ENCODE measurements at places on chromosomes 7 and 10.

DNA sequence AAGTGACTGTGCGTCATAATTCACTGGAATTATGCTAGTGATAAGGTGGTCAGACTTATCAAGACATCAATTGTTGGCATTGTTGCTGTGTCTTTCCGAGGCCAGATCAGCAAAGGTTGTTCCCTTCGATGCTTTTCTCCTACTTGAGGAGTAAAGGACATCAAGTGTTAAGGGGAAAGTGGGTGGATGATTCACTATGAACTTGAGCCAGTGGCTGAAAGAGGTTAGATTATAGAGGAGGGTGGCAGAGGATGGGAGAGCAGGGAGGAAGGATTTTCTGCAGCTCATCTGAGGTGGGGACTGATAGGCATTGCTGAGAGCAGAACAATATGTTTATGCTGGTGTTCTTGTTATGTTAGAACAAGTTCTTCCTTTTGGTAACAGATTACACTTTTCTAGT lies 131.4 kb upstream of the AGR3 start:
- no peak for DNase-seq

DNA sequence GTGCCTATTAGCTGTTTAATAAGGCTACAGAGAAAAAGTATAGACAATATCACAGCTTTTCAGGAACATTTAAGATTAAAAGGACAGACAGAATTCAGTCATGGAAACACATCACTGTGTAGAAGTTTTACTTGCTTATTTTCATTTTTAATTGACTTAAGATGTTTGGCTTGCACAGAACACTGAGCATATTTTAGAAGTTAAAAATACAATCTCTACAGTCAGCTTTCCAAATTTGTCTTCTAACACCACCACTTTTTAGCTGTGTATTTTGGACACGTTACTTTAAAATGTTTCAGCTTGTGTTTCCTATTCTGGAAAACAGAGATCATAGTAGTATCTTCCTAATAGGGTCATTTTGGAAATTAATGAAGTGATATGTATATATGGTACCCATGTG lies 11.8 kb downstream of the CFAP69 start:
- DNase-seq = no peak

DNA sequence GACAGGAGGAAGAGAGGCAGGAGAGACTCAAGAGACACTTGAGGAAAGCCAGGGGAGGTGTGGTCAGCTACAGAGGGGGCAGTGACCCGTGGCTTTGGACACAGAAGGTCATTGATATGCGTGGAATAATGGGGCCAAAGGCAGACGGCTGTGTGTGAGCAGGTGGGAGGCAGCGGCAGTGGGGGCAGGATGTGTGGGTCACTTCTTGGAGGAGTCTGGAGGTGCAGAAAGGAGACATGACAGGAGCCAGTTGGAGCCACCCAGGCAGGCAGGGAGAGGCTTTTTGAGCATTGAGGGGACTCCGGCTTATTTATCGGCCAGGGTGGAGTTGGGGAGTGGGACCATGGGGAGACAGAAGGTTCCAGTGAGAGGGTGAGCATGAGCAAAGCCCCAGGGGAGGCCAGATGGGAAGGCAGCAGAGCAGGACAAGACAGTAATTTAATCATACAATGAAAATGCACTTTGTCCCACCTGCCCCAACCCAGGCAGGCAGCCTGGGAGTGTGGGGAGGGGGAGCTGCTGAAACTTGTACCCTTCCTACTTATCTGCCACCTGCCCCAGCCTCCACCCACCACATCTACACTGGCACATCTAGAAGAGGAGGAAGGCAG lies 5.0 kb downstream of the LDB3 start:
- no peak for DNase-seq

GRCh38 chr10:124561206-124561605 lies 99.6 kb downstream of the LHPP start:
- DNase-seq = no peak

DNA sequence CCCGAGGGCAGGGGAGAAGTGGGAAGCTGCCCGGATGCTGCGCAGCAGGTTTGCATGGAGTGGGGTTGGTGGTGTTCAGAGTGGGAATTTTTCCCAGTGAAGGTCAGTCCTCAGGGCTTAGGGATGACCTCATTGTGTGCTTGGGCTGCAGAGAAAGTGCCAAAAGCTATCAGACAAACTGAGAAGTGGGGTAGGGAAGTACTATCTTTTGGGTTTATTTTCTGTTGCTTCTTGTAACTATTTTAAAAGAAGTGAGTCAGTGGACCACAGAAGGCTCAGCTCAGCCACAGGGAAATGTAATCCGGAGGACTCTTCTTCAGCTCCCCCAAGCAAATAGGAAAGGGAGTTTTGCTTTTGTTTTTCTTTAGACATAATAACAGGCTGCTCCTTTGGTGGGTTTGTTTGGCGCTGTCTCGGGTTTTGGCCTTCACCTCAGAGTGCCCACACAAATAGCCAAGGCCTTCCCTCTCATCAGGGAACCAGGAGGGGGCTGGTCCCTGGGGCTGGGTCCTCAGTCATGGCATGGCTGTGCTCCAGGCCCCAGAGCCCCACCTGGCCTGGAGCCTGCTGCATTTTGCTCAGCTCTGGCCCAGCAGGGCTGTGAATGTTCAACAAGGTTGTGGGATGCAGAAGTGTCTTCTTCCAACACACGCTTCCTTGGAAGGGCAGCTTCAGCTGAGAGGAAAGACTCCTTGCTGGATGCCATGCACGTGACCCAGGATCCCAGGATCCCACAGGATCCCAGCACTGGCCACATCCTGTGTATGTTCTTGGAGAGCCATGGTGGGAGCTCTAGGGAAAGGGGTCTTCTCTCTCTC lies 5.4 kb upstream of the FAM170B start:
- DNase-seq = no peak

DNA sequence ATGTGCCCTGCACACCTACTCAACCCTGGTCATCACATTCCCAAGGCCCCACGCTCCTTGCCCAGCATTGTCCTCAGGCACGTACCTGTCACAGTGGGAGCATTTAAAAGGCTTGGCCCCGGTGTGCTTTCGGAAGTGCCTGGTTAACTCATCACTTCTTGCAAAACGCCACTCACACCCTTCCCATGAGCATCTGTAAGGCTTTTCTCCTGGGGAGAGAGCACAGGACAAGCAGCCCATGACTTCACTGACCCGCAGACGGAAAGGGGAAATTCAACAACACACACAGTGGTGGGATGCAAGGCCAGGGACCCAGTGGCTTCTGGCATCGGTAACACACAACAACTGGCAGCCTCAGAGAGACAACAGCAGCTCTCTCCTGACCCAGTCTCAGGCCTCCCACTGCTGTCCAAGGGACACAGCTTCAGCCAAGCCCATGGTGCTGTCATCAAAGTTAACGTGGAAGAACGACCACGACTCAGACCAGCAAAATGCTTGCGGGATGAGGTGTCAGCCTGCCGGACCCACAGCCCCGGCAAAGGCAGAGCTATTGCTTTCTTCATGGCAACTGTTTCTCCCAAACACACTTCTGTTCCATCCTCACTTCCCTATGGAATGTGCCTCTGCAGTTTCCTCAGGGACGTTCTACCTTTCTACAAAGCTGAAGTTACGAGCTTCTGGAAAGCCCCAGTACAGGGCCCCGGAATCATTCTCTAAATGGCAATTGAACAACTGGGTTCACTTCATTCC lies 4.8 kb downstream of the KLF6 start:
- DNase-seq = no peak

- no peak for DNase-seq
These were observed 246.9 kb downstream of the AHR start for GRCh38 chr7:17545348-17545747.

- DNase-seq = no peak
These were observed 96.6 kb downstream of the UNCX start for GRCh38 chr7:1329261-1329660.

- no peak for DNase-seq
These were observed 27.5 kb upstream of the NPVF start for GRCh38 chr7:25255611-25256332.

DNA sequence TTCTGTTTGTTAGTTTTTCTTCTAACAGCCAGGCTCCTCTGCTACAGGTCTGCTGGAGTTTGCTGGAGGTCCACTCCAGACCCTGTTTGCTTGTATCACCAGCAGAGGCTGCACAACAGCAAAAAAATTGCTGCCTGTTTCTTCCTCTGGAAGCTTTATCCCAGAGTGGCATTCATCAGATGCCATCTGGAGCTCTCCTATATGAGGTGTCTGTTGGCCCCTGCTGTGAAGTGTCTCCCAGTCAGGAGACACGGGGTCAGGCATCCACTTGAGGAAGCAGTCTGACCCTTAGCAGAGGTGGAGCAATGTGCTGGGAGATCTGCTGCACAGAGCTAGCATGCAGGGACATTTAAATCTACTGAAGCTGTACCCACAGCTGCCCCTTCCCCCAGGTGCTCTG lies 26.7 kb upstream of the CROT start:
- no peak for DNase-seq

GRCh38 chr7:153036396-153037063 lies 277.0 kb downstream of the ACTR3B start:
- DNase-seq = no peak

DNA sequence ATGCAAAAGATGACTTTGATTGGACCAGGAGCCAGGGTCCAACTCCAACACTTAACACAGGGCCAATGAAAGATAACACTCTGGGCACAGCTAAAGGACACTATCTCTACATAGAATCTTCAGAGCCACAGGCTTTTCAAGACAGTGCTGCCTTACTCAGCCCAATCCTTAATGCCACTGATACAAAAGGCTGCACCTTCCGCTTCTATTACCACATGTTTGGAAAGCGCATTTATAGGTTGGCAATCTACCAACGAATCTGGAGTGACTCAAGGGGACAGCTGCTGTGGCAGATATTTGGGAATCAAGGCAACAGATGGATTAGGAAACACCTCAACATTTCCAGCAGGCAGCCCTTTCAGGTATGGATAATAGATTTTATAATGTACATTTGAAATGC lies 160.7 kb downstream of the MALRD1 start:
- no peak for DNase-seq

DNA sequence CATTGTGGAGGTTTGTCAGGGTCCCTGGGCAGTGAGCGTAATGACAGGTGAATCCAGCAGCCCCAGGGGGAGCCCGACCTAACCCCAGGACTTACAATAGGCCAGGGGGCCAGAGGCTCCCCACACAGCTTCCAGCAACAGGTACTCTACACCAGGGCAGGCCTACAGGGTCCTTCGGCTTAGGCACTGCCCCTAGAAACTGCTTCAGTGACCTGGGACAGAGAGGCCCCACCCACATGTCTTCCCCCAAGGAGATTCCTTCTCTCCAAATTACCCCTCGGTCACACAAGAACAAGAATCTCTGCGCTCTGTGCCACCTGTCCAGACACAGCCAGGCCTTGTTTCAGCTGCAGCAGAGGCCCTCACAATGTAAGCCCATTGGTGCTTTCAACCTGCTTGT lies 24.4 kb downstream of the SKIDA1 start:
- DNase-seq = no peak

DNA sequence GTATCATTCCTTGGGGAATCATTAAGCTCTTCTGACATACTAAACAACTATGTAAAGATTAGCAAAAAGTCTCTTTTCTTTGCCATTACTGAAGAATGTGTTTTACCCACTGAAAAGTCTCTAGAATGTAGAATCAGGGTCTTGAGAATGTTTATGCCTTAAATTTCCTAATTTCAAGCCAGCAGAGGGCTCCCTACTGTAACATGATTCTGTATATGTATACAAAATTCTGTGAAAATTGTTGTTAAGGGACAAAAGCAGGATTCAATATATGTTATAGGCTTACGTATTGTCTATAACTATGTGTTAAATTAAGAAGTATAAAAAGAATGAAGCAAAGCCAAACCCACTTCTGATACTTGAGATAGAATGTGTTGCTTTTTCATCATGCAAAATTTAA lies 296.9 kb upstream of the DGKB start:
- no peak for DNase-seq

- DNase-seq = no peak
These were observed 72.9 kb downstream of the ADK start for GRCh38 chr10:74223755-74224529.

DNA sequence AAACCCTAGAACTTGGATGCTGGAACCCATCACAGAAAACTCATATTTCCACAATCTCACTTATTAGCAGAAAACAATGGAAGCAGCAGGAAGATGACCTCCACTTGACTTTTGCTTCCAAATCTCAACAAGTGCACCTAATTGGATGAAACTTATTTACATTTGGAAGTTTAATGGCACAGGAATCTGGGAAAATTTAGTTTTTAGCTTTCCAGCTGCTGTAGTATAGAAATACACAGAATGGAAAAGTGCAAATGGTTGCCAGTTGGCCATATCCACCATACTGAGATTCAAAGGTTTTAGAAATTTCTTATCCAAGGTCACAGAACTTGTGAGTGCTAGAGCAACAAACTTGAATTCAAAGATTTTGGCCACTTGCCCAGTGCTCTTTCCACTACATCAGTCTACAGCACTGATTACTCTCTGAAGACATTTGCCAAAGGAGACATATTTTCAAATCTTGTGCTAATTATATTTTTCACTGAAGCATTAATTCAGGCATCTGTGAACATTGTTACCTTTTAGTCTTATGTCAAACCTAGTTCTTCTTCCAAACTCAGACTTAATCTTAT lies 9.3 kb upstream of the AHR start:
- no peak for DNase-seq

- DNase-seq = no peak
These were observed 297.6 kb upstream of the PLXDC2 start for GRCh38 chr10:19518632-19519031.

GRCh38 chr10:55820071-55820470 lies 541.0 kb downstream of the ZWINT start:
- DNase-seq = no peak

DNA sequence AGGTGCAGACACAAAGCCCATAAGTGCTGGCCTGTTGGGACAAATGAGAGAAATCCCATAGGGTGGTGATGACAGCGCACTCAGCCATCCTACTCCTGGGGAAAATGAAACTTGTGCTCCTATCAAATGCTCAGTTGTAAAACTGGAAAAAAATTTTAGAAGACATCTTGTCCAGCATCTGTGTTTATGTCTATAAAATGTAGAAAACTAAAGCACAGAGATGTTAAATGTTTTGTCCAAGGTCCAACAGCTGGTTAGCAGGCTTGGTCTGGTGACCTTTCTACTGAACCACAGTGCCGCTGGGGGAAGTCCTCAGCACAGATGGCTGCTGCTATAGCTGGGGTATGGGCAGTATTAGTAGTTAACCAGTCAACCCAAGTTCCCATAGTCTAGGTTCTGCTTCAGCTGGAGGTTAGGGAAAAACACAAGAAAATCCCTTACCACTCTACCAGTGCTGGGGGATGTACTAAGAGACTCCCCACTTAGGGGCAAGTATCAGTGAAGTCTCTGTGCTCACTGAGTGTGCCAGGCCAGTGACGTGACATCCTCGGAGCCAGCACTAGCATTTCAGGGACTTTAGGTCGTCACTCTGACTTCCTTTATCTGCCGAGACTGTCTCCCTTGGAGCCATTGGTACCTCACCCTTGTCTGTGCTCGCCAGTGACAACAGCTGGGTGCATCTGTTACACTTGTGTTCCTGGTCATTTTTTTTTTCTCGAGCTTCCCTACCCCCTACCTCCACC lies 1.9 kb downstream of the TSPAN33 start:
- no peak for DNase-seq

DNA sequence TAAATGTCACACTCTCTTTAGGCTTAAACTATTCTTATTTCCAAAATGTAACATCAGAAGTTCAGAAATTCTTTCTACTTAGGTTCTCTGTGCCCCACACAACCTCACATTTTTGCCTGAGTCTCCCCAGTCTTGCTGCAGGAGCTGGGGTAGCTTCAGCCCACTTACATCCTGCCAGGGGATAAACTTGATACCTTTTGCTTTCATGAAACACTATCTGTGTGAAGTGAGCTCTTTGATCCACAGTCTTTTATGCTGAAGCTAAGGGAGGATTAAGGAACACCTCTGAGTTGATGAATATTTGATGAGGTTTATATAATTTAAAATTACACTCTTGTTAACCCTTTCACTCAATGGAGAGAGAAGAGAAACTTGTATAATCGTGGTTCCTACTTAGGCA lies 341.0 kb downstream of the AUTS2 start:
- no peak for DNase-seq

- DNase-seq = no peak
These were observed 252.6 kb upstream of the MTPN start for GRCh38 chr7:136229790-136230189.
